ENCODE measurements at places on chromosomes 3 and 15.

- no peak for DNase-seq
Measured at GRCh38 chr3:181796641-181797040, 84.9 kb downstream of the SOX2 start.

DNA sequence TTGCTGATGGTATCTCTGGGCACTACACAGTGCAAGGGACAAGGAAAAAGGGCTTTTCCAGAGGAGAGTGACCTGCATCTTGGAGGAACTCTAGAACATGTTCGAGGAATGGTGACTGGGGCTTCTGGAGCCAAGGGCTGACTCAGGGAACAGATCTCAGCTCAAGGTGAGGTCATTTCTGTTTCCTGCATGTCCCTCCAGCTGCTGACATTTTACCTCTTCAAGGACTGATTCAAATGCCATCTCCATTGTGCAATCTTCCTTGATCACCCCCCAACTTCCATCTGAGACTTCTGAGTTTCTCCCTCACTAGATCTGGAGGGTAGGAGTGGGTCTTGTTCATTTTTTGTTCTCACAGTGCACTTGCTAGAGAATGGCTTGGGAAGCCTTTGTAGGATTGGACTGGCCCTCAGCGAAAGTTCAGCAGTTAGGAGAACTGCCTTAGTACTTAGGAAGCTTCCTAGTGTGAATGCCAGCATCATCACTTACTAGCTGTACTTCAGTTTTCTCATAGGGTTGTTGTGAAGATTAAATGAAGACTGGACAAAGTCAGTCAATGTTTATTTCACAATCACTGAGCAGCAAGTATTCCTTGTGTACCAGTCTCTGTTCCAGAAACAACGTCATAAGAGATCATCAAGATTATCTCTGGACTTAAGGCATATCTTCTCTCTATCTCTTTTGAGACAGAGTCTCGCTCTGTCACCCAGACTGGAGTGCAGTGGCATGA lies 2.6 kb upstream of the IDH3A start:
- no peak for DNase-seq

DNA sequence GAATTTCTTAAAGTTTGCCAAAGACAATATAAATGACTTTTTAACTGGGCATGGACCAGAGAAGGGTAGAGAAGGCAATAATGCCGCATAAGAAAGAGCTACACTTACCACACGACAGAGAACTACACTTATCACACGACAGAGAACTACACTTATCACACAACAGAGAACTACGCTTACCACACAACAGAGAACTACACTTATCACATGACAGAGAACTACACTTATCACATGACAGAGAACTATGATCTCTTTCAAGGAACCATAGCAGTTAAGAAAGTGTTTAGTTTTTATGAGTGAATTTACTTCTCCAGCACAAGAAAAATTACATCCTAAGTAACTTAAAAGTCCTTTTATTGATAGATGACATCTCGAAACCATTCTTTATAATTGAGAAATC lies 32.0 kb downstream of the DCUN1D1 start:
- no peak for DNase-seq

GRCh38 chr3:4746241-4746958 lies 232.8 kb upstream of the BHLHE40 start:
- peak; percentile 74 for DNase-seq

- DNase-seq, result peak; percentile 69
Measured at GRCh38 chr15:45918839-45919238, 284.0 kb downstream of the SQOR start.

DNA sequence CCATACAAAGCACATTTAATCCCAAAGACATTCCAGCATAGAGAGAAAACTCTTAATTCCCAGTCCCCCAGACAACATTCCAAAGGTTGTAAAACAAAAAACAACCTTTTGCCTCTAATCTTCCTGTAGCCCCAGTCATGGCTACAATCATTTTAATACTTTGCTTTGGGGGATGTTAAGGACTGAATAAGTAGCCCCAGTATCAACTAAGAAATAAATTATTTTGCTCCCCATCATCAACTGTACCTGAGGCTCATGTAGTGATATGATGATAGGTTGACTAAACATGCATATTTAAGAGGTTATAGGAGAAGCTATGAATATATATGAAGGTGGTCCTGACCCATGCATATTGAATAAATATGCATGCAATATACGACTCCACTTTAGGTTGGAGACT lies 40.6 kb downstream of the PRR20G start:
- no peak for DNase-seq

- DNase-seq, result no peak
Measured at GRCh38 chr3:196168808-196169391, 42.3 kb downstream of the ZDHHC19 start.

- DNase-seq, result peak; percentile 6
Measured at GRCh38 chr3:124168271-124168670, 176.3 kb upstream of the ROPN1 start.

DNA sequence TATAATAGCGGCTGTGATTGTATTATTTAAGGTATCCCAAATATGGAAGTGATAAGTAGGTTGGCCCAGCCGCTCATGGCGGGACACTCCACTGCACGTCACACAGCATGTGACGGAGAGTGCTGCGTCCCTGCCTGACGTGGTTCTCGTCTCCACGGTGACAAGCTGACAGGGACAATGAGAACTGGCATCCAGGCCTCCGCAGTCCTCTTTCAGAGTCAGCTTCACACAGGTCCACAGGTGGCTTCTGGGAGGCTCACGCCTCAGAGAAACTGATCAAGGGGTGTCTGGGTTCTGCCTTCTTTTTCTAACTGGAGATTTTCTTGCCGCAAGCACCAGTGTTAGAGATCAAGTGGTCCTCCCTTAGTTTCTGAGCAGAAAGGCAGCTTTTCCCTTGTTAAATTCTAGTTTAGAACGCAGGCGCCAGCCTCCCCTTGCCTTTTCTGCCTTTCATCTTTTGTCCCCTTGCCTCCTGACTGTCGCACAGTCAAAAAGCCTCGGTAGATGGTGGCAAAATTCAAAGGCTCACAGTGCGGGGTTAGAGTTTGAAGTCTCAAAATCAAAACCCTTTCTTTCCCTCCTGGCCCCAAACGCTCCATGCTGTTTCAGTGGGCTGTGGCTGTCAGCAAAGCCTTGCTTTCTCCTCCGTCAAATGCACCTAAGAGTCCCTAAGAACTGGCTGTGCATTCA lies 120.9 kb downstream of the ATP10A start:
- no peak for DNase-seq

DNA sequence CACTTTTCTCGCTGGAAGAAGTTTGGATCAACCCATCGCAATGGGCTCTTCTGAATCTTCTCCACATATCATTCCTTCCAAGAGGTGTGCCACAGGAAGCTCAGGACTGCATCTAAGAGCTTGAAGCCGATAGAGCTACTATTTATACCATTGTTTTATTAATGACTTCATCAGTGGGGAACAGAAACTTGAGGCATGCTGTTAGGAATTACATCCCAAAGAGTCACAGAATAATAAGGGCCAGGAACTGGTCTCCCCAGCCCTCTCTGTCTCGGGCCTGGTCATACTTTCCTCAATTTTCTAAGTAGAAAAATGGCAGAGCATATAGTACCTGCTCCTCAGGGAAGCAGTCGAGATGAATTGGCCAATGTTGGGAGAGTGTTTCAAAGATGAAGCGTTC lies 16.9 kb upstream of the C15orf61 start:
- DNase-seq, result no peak

- peak; percentile 88 for DNase-seq
Measured at GRCh38 chr15:48963524-48964113, at the start of gene SHC4. TSS of gene SHC4 (minus strand) at chr15:48963919. CDS start at chr15:48963015, 904 bp downstream.

GRCh38 chr3:183844606-183845005 lies 19.2 kb upstream of the MAP6D1 start:
- DNase-seq, result peak; percentile 76

GRCh38 chr3:194401868-194402329 lies 2.8 kb upstream of the GP5 start:
- DNase-seq, result no peak

DNA sequence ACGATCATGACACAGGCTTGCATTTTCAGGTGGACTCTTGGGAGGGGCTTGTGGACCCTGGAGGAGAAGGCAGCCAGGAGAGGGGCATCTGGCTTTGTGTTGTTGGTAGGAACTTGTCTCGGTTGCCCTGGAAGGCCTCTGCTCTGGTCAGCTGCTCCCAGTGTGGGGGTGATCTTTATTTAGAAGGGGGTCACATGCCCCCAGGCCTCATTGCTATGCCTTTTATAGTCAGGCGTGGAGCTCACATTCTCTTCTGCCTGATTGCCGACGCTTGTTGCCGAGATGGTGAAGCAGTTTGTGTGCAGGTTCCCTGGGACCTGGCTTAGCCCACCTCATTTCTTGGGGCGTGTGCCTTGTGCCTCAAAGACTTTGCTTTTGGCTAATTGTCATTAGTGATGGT lies 66.6 kb downstream of the IGF1R start:
- no peak for DNase-seq

- no peak for DNase-seq
Measured at GRCh38 chr3:55623786-55624185, 136.7 kb upstream of the WNT5A start.
